ENCODE measurements at places on chromosomes 2 and 18. TPM values are rescaled to one million over a fixed set of nuclear protein-coding genes. Genes with fewer than 3 reads are reported as not detected.

The CXCR4 gene
- not detected for total RNA-seq

The IL1RL2 gene
- 1.7 TPM for total RNA-seq

GRCh38 chr2:168978461-168978861 lies 52.7 kb downstream of the ABCB11 start:
- DNase-seq, result no peak

DNA sequence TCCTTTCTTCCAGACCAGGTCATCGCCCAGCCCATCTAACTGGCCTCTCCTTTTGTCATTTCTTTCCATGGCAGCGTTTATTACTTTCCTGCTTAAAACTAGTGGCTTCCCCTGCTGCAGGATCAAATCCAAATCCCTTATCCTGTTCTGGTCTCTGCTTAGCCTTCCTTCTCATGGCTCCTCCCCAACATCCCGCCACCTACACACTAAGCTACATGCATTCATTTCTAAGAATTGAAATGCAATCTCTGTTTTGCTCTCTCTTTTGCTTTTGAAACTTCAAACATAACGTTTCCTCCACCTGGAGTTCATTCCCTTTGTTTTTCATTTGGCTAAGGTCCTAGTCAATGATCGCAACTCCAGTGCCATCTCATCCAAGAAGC lies 18.0 kb upstream of the DPP4 start:
- no peak for DNase-seq

DNA sequence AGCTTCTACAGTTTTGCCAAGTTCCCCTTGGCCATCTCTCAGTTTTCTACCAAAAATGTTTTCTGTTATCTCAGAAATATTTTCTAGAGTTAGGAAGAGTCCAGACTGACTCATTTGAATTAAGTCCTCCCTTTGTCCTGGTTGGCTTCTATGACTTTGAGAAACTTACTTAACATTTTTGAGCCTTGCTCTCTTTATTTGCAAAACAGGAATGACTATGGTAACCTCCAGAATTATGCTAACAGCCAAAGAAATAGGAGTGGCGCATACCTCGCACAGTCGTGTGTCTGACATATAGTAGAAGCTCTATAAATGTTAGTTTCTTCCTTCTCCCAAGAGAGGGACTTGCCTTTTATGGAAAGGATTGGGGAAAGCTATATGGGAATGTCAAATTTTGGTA lies 841.1 kb downstream of the TSN start:
- DNase-seq, result no peak

GRCh38 chr2:72131371-72131891 lies 16.2 kb downstream of the CYP26B1 start:
- no peak for DNase-seq

DNA sequence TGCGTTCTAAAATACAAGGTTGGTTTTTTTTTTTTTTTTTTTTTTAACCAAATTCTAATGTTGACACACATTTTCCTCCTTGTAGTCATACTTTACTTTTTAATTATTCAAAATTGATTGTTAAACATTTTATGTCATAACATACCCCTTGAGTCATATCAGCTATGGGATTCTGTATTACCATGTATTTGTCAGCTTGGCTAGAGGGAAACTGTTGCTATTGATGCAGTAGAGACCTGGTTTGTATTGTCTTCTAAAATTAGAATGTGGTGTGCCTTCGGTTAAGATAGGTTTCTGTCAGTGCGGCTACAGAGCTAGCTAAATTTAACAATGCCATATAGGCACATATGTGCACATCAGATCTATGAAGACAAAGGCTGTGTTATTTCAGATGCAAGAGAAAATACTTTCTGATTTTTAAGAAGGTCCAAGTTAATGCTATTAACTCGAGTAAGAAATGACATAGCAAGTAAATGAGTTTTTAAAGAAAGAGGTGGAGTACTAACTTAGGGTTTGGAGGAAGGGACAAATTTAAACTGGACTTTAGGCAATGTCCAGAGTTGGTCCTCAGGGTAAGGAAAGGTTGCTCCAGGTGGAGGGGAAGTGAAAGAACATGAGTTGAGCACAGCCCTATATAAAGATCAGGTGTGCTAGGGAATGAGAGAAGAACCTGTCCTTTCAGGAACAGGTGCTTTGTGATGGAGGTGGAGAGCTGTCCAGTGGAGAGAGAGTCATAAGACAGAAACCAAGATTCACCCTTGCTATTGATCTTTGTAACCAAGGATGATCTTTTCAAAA lies 152.3 kb downstream of the PRPF40A start:
- no peak for DNase-seq

- DNase-seq, result no peak
Measured at GRCh38 chr2:23703037-23703582, 223.8 kb downstream of the ATAD2B start.

DNA sequence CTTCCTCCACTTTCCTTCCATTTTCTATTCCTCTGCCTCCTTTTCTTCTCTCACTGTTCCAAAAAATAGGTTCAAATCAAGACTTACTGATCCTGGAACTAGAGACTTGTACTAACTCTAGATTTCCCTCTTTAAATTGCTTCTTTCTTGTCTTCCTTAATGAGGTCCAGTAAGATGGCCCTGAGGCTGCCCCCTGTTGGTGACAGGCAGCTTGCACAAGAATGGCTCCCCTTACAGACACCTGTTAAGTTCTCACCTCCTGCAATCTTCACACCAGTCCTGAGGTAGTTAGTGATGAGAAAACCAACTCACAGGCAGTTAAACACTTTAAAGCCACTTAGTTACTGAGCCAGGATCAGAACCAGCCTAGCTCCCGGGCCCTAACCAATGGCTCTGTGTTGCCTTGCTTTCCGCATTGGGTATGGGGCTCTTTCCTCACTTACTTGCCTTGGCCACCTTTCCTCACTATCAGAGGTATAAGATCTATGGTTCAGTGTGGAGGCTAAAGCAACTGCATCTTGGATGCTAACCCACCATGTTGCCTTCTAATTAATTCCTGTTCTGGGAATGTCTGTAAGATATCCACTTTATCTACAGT lies 130.6 kb downstream of the AKAIN1 start:
- no peak for DNase-seq

DNA sequence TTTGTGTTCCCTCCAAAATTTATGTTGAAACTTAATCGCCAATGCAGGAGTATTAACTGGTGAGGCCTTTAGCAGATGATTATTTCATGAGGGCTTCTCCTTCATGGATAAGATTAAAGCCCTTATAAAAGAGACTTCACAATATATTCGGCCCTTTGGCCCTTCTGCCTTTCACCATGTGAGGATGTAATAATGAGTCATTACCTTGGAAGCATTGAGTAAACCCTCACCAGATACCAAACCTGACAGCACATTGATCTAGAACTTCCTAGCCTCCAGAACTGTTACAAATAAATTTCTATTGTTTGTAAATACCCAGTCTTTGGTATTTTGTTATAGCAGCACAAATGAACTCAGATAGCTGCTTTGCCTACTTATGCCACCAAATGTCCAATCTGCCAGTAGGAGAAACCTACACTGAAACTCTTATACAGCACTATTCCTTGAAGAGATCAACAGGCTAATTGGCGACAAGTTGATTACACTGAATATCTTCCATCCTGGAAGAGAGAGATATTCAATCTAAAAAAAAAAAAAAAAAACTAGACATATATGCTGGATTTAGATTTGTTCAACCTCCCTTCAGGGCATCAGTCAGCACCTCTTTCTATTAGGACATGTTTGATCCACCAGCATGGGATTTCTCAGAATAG lies 125.9 kb upstream of the COL5A2 start:
- DNase-seq, result peak; percentile 63
